ENCODE measurements at places on chromosomes 1 and 21. TPM values are rescaled to one million over a fixed set of nuclear protein-coding genes. Genes with fewer than 3 reads are reported as not detected.

GRCh38 chr1:210361665-210362064 is 33.0 kb downstream of the HHAT start:
- no peak overlapping the region for H3K27ac ChIP-seq
- DNase-seq = no peak
- no peak overlapping the region for H3K4me3 ChIP-seq
- no peaks in the 10 kb centered on the region for H3K27me3 ChIP-seq
- no peaks in the 10 kb centered on the region for H3K36me3 ChIP-seq

DNA sequence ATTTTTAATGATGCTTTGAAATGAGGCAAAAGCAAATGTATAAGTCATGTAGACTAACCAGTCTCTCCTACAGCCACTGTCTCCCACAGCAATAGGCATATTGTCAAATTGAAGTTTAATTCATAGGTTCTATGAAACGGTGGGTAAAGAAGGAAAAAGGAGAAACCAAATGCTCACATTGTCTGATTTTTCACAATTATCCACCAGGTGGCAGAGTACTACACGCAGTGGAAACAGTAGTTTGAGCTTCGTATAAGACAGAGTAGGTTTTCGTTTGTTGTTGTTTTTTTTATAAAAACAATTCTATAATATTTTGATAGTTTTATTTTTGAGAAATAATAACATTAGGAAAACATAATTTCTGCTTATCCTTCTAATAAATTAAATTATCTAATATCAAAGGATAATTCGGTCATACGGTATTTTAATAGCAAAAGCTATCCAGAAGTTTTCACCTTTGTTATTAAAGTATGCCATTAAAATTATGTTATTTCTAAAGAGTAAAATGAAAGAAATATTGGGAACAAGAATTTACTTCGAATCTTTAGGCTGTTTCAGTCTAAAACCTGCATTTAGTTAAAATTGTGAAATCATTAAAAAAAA is 39.1 kb downstream of the TYW3 start:
- peaks cover 11% of the 10 kb centered on the region for H3K27me3 ChIP-seq
- no peak for DNase-seq
- no peak overlapping the region for H3K4me3 ChIP-seq
- no peaks in the 10 kb centered on the region for H3K4me1 ChIP-seq

GRCh38 chr1:242828828-242829227 is 304.3 kb upstream of the PLD5 start:
- no peaks in the 10 kb centered on the region for H3K4me1 ChIP-seq
- H3K4me3 ChIP-seq = no peak overlapping the region
- no peak overlapping the region for H3K27ac ChIP-seq
- no peaks in the 10 kb centered on the region for H3K36me3 ChIP-seq

DNA sequence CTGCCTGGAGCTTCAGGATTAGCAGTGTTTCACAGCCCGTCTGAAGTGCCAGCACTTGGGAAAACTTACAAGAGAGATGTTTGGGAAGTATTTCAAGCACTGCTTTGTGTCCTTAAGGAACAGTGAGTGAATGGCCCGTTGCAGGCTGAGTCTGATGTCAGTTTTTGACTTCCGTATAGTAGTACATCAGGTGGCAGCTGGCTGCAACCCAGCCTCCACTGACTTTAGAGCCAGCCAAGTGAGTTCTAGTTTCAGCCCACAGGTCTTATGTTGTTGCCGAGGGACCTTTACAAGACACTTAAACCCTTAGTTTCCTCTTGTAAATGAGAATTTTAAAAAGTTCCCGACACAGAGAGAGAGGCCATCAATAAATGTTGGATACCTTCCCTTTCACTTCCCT is 35.0 kb downstream of the UCK2 start:
- H3K36me3 ChIP-seq = peaks cover 7% of the 10 kb centered on the region
- no peak for DNase-seq
- H3K4me3 ChIP-seq = no peak overlapping the region
- no peak overlapping the region for H3K27ac ChIP-seq
- H3K27me3 ChIP-seq = no peaks in the 10 kb centered on the region
- H3K4me1 ChIP-seq = peaks cover 38% of the 10 kb centered on the region

TIE1 gene
- total RNA-seq = 0.55 TPM
